NCI-H1092 (cell line): ENCODE measurements at places on chromosomes 4 and X.

DNA sequence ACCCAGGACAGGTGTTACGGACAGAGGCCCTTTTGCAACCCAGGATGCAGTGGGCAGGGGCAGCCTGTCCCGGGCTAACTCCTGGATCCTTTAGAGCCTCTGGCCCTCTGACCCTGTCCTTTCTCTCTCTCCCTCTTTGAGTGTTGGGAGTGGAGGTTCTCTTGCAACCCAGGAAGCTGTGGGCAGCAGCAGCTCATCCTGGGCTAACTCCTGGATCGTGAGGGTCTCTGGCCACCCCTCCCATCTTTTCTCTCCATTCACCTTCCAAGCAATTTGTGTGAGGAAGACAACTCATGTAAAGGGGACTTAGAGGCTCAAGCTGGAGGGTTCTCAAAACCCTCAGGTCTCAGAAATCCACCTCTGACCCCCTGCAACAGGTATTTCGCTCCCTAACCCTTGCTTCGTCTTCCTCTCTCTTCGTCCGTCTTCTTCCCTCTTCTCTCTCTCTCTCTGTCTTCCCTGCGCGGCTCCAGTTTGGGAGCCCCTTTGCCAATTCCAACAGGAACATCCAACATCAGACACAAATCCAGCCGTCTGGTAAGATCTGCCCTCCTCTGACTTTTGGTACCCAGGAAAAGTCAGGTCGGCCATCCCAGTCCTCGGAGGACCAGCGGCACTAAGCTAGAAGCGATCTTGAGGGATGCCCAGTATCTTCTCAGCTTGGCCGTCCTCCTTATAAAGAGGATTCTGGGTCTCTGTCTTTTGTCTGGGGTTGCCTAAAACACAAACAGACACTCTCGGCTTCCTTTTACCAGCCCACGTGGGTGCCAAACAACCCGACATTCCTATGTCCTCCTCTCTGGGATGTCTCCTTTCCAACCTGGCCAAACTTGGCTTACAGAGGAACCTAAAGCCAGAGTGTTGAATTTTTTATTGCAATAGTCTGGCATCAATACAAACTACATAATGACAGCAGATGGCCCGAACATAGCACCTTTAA is 7.9 kb downstream of the ASMTL start:
- DNase-seq: no peak

- DNase-seq: peak; percentile 50
Measured at GRCh38 chr4:173448608-173449379, 49.9 kb upstream of the SCRG1 start.

DNA sequence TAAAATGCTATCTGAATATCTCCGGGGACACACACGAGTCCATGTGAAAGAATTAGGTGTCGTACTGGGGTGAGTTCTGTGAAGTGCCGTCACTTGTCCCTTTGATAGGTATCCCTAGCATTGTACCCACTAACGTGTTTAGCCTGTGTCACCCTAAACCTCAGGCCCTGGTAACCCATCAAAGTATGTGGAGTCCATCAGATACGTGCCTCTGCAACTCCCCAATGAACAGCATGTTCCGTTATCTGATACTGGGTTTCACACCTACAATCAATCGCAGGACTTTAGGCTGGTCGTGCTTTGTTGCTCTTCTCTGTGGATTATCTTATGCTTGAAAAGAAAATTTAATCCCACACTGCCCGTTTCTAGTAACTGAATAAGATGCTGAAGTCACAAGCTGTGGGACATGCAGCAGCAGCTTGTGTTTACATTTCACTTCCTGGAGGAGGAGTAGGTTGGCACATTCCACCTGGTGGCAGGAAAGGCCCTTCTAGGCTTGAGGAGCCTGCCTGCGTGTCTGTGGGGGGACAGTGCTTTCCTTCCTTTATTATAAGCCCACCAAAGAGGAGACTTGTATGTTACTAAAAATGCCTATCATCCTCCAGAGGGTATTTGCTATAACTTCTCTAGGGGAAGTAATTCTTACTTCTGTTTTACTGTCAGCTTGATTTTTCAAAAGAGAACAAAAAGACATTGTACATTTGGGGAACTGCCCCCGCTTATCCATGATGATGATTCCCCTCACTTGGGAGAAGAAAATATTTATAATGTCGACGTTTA is 127.2 kb downstream of the FNIP2 start:
- DNase-seq: no peak

- DNase-seq: no peak
Measured at GRCh38 chrX:154012336-154012991, 7.2 kb downstream of the IRAK1 start.

DNA sequence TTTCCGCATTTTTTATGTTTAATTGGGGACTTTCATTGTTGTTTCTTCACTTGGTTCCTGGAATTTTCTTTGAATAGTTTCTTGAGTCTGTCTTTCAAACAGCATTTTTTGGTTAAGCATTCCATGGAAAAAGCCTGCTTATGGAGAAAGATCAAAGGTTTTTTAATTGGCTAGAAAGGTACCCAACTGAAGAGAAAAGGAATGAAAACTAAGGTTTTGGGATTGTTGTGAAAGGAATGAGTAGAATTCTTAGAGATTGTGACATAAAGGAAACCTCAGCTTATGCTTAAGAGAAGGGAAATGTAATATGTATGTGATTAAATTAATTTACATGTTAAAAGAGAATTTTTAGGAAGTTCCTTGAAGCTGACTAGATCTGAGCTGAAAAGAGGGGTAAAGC is 82.8 kb downstream of the CCKAR start:
- DNase-seq: no peak

GRCh38 chr4:100935090-100935489 is 412.2 kb downstream of the PPP3CA start:
- DNase-seq: no peak
